ENCODE measurements at places on chromosomes 12 and 14.

DNA sequence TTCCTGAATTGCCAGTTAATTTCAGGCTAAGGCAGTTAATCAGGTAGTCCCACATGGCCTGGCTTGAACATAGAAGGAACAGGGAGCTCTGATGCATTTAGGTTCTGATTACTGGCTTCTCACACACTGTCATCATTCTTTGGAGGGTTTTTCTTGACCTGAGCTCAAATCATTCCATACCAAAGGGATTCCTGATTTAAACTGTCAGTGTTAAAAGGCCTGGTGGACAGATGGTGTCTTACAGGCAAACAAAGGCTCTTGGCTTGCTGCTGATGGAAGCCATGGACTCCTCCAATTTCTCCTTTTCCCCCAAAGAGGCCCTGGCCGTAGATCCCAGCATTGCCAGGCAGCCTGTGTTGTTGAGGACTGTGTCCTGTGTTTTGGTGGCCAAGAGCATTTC, 30.2 kb downstream of the CACNA1C start:
- no peak for DNase-seq

DNA sequence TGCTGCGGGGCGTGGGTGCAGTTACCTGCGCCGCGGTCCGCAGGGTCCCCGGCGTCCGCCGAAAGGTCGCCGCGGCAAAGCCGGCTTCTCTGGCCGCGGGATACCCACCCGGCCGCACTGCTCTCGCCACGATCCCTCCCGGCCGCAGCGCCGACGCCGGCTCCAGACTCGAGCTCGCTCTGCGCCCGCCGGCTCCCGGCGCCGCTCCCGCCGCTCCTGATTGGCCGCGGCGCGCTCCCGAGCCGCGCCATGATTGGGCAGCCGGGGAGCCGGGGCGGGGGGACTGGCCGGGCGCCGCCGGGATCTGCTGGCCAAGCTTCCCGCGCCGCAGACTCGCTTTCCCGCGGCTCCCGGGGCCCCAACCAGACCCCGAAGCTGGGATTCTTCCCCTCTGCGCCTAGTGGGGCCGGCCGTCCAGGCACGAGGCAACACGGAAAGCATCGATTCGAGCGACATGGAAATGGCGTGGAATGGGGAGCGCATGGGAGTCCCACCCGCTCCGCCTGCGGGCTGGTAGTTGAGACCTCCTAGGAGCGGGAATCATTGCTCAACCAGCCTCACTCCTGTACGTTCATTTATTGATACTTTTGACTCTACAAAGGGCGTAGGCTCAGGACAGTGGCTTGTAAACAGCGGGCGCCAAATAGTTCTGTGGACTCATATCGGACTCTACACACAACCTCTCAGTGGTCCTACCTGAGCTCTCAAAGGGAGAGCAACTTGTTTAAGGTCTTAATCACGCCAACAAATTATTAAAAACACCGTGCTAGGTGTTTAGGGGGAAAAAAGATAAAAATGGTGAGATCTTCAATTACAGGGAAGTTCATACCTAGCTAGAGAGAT, 36.4 kb upstream of the STON2 start:
- DNase-seq, result peak; percentile 98

DNA sequence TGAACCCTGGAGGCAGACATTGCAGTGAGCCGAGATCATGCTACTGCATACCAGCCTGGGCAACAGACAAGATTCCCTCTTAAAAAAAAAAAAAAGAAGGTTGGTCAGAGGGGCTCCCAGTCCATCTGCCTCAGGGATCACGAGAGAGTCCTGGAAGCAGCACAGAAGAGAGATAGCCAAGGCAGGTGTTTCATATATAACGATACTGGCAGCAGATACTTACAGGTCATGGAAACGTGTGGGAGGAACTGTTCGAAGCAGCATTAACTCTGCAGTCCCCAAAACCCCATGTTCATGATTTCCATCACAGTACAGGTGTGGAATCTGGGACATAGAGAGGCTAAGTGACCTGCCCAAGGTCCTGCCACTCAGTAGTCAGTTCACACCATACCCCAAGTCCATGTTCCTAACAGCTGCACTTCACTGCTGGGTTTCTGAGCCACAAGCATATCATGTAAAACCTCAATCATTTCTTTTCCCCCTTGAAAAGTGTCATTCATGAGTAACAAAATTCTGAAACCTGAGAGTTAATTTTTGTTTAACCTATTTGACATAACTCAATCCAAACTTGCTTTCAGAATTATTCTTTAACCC, 16.7 kb downstream of the CDK2AP1 start:
- DNase-seq, result no peak

DNA sequence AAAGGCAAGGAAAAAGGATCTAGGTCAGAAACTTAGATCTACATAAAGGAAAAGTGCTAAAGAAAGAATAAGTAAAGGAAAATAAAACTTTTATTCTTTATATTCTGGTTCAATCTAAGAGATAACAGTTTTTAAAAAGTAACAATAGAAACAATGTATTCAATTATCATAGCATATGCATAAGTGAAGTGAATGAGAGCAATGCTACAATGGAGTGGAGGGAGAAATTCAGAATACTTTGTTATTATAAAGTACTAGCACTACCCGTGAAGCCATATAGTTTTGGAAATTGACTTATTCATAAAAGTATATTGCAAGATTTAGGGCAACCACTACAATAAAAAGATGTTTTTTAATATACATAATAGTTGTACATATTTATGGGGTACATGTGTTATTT, 586.0 kb upstream of the MDGA2 start:
- no peak for DNase-seq

- DNase-seq, result no peak
Observed at GRCh38 chr12:54383041-54383609, 1.4 kb downstream of the ZNF385A start.

GRCh38 chr12:3490895-3491144, 183 bp upstream of the PRMT8 start:
- no peak for DNase-seq

DNA sequence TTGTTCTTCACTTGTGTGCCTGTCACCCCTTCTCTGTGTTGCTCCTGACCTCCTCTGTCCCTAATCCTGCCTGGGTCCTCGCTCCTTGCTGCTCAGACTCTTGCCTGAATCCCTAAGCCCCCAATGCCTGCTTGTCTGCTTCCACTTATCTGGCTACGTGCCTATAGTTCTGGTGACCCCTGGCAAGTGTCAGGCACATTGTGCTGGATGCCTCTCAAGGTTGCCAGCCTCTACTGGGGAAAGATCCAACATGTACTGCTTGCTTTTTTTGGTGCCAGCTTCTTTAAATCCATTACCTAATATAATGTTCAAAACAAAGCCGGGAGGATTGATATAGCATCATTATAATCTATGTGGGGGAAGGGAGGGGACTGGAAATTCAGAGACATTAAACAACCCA, 448.0 kb upstream of the CCDC196 start:
- DNase-seq, result no peak

DNA sequence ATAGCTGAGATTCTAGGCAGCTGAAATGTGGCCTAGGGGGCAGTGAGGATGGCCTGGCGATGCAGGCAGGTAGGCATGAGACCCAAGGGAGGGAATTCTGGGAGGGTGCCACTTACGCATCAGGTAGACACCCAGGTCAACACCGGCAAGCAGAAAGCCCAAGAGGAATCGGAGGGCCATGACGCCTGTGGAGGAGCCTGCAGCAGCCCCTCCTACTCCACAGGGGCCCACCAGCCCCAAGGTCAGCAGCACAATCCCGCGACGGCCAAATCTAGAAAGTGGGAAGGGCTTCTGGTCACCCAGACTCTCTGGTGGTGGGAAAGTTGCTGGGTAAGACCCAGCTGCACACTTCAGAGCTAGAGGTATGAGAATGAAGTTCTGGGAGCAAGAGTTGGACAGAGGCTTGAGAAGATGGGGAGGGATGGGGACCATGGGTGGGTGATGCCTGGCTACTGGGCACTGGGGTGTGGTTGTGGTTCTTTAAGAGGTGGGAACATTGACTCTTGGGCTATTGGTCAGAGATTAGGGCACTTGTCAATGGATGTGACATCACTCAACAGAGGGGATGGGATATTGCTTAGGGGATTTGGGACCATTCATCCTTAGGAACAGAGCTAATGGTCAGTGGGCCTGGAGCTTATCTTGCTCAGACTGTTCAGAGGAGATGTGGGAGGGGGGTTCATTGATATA, 3.4 kb downstream of the SLC22A17 start:
- peak; percentile 23 for DNase-seq

DNA sequence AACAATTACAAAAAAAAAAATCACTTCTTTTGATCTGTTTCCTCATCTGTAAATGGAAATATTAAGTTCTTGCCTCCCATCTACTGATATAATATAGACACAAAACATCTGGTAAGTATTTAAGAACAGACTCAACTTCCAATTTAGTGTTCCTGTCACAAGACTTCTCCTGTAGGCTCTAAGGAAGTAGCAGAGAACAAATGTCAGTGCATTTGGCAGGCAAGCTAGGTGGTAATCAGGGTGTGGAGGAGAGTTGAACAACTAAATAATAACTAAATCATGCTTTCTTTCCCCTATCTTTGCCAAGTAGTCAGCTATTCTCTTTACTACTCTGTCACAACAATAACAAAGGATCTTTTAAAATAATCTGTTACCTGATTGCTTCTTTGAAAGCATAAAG, 22.1 kb downstream of the BAZ1A start:
- no peak for DNase-seq
